ENCODE measurements at places on chromosomes 16 and 17.
A peak's percentile ranks its signal among the peaks of the same experiment; 100 is the strongest.

GRCh38 chr16:13961099-13961811, 41.3 kb downstream of the ERCC4 start:
- no peak for DNase-seq

DNA sequence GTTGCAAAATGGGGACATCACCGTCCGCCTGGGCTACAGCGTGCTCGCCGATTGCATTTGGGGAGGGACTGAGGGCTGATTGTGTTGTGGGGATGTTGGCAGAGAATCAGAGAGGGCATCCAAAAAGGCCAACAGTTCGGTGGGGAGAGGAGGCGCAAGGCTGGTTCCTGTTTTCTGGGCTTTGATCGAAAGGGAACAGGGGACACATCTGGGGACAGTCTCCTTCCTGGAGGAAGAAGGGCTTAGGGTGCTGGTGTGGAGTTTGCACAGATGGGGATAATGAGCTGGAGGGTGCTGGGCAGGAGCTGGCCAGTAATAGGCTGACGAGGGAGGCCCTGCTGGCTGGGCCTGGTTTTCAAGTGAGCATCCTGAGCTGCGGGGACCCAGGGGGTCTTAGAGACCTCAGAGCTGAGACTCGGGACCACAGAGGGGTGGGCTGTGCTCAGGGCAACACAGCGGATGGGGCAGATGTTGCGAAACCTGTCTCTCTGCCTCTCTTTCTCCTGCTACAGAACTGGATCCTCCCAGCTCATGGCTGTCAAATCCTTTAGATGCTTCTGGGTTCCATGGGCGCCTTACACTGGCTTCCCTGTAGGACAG, 288.7 kb downstream of the SEC14L1 start:
- DNase-seq = no peak

GRCh38 chr16:85557083-85557970, 55.8 kb upstream of the GSE1 start:
- peak; percentile 41 for DNase-seq

GRCh38 chr16:9953908-9954570, 228.2 kb downstream of the GRIN2A start:
- DNase-seq = no peak

DNA sequence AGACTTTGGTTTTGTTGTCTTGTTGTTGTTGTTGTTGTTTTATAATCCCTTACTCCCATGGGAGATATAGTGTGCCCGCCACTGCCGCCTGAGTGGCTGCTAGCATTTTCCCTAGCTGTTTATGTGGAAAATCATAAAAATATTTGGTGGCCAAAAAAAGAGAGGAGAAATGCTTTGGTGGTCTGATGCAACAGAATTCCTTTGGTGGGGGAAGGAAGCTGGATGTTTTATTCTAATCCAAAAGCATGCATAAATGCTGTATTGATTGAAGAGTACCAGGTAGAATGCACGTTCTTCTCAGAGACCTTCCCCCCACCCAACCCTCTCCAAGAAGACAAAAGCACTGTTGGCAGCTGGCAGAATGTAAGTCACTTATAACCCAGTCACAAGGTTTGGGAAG, 93.2 kb downstream of the C17orf67 start:
- DNase-seq = no peak
